ENCODE measurements at places on chromosomes 1 and 21.

GRCh38 chr1:208213786-208214185 is 30.4 kb downstream of the PLXNA2 start:
- no peak for DNase-seq

DNA sequence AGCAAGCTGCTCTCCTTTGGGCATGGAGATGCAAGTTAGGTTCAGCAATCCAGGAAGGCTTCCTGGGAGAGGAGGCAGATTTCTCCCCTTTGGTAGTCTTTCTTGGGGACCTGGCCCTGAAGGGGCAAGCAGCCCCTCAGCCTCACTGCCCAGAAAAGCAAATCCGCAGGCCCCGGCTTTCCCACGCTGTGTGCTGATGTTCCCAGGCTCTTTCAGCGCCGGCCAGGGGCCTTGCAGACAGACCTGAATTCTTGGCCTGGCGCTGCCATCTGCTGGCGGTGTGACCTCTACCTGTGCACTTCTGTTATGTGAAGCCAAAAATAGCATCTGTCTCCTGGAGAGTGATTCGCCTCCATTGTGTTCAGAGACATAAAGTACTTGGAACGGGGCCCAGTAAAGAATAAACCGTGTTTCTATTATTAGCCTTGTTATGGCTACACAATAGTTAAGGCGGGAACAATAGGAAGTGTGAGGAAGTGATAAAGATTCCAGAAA is 64.8 kb downstream of the ALPL start:
- no peak for DNase-seq

DNA sequence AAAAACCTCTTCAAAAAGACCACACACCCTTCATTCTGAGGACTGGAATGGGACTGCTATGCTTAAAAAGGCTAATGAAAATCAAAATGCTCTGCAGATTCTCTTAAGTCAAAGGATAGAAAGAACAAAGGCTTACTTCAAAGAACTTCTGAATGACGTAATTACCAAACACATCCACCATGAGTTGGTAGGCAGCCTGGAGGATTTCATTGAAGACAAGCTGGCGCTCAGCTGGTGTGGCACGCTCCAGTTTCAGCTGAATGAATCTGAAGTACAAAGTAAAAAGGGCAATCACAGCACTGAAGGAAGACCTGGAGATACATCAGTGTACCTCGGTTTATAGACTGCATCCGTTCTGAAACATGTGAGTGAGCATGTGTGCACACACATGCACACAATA is 43.5 kb upstream of the SDC3 start:
- DNase-seq = no peak

- DNase-seq = no peak
These were observed 1.2 kb downstream of the IPO13 start for GRCh38 chr1:43947874-43948437.

DNA sequence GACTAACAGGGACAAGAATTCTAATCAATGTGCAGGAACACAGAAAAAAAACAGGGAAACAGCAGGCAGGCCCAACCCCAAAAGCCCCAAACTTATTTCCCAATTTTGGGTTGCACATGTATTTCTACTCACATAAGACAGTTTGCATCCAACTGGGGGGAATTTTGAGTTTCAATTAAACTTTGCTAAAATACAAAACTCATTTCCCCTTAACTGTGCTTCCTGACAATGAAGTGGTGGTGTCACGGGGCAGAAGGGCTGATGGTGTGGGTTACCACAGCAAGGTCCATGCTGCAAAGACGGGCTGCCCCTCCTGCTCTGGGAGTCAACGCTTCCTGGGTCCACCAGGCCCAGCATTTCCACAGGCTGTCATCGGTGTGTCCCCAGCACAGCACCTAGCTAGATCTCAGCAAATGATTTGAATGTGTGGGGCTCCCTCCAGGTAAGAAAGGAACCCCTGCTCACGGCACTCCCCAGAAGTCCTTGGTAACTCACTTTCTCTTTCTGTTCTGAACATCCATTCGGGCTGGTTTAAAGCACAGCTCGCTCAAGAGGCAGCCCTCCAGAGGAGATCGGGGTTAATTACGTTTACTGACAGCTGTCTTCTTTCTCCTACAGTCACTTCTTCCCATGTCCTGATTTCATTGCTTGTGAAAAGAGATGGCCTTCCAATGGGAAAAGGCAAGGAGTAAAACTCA is 27.4 kb downstream of the HIVEP3 start:
- DNase-seq = peak; percentile 42

DNA sequence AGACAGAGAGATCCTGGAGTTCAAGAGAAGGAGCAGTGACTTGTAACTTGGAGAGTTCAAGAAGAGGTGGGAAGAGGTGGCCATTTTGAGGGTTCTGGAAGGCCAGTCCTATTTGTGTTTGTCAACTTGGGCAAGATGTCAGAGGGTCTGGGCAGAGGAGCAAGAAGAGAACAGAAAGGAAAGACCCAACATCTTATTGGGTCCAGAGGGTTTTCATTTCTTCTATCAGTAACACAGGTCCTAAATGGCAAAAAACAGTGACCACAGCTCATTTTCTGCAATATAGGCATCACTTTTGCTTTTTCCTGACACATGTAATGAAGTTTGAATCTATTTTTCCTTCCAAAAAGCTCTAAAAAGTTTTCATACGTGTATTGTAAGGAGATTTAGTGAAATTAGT is 38.3 kb upstream of the MAP10 start:
- no peak for DNase-seq

GRCh38 chr21:14751602-14752344 is 205.7 kb upstream of the SAMSN1 start:
- no peak for DNase-seq

DNA sequence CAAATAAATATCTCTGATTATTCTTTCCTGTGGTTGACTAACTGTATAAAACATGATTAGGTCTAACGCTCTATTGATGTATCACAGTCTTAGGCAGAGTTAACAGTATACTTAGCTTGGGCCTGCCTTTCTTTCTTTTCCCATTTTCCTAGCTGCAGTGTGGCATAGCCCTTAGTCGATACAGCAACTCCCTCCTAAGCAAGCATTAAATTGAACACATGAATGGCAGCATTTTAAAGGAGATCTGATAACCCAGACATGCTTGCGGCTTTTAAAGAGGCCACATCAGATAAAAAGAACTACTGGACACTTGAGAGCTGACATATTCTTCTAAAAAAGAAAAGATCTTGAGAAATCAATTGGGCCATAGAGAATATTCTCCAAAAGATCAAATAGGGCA is 312.0 kb upstream of the TMPRSS15 start:
- DNase-seq = no peak

DNA sequence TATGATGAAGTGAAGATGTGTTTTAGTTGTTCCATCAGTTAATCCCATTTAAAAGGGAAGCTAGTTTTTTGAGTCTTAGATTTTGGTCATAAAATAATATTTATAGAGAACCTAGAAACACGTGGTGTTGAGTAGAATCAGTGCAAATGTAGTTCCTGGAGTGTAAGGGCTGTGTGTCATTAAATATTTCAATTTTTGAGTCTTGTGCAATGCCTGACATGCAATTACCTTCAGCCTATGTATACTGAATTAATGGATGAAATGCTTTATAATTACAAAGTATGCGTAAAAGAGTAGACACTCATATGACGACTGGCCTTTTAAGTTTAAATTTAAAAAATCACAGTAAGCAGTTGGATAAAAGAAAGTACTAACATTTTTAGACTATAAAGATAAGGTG is 75.0 kb downstream of the NEK7 start:
- no peak for DNase-seq

- no peak for DNase-seq
These were observed 26.0 kb downstream of the RCOR3 start for GRCh38 chr1:211285196-211285595.

GRCh38 chr1:199083680-199084079 is 444.8 kb downstream of the PTPRC start:
- no peak for DNase-seq

- no peak for DNase-seq
These were observed 51.1 kb upstream of the RGS21 start for GRCh38 chr1:192265516-192266173.

DNA sequence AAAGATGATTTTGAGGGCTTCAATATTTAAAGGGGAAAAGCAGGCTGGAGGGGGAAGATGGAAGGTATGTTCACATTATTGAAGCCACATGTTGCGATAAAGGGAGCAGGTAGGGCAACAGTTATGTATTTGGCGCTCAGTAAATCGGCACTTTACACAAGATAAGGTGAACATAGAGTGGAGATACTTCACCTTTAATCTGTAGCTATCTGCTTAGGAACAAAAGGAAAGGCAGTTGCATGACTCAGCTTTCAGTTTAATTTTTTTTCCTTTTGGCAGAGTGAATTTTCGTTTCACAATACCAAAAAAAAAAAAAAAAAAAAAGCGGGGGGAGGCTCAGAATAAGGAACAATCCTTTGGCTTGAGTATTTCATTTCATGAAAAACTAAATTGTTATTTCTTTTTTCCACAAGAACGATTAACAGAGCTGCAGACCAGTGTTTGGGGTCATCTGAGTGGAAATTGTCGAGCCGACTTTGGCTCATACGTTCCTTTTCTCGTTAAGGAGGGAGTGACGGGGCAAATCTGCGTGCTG is 1.1 kb upstream of the COQ8A start:
- DNase-seq = no peak

DNA sequence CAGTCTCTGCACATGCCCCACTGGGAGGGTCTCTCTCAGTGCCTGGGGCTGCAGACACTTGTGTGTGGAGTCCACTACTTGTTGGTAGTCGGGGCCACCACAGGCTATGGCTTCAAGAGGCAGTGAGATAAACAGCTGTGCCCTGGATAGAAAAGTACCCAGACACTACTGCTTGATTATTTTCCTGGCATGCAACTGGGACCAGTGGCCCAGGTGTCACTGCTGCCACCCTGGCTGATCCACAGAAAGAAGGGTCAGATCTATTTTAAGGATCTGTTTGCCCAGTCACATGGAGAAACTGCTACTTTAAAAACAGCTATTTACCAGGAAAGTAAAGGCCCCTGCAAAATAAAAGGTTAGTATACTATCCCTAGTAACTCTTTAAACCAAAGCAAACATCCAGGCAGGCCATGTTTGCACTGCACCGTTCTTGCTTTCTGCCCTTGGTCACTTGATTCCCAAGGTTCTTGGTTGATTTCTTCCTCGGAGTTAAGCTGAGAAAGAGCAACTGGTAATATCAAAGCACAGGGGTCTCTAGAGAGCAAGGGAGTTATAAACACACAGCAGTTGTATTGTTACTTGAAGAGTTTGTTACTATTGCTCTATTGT is 99.9 kb downstream of the GLUL start:
- DNase-seq = no peak
